GM03348 (cell line): ENCODE measurements at places on chromosomes 2 and 18.

DNA sequence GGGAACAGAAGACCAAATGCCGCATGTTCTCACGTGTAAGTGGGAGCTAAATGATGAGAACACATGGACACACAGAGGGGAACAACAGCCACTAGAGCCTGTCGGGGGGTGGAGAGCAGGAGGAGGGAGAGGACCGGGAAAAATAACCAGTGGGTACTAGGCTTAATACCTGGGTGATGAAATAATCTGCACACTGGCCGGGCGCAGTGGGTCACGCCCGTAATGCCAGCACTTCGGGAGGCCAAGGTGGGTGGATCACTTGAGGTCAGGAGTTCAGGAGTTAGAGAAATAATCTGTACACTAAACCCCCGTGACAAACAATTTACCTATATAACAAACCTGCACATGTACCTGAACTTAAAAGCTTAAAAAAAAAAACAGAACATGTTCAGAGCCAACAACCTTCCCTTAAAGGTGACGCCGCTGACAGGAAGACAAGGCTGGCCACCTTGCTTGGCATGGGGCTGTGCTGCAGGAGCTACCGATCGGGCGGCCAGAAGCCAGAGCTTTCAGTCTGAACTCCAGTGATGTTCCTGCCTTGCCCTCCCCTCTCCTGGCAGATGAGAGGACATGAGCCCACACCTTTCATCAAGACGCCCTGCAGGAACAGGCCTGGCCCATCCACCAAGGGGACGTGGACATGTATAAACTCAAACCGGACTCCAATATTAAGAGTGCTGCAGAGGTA is 11.2 kb downstream of the SLC66A2 start:
- DNase-seq, result no peak

GRCh38 chr18:48893061-48893607 is 57.6 kb downstream of the SMAD7 start:
- DNase-seq, result no peak

DNA sequence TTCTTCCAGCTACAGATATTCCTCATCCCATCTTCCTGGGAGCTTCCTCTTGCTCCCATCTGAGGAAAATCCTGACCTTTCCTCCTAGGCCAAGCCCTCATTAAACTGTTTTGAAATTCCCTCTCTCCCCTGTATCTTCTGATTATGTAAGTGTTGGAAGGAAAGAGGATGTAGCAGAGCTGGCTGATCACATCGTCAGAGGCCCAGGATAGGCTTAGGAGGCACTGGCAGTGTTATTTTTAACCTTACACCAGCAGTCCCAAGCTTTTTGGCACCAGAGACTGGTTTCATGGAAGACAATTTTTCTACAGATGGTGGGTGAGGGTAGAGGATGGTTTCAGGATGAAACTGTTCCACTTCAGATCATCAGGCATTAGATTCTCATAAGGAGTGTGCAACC is 630.4 kb downstream of the EPHA4 start:
- DNase-seq, result no peak

- DNase-seq, result peak; percentile 60
Measured at GRCh38 chr2:224190936-224191270, 151.8 kb upstream of the SERPINE2 start.

DNA sequence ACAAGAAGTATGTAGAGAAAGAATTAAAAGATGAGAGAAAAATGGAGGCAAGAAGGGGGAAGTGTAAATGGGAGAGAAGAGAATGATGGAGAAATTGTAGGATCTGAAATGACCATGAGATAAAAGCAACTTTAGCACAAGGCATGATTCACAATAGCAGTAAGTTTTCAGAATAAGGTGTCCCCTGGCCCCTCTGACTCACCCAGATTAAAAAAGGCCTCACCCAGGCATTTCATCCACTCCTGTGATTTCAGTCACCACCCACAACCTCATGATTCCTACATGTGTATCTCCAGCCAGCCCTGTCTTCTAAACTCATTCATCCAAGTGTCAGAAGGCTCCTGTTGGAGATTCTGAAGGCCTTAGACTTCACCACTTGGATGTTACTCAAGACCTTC is 56.6 kb downstream of the SP100 start:
- peak; percentile 21 for DNase-seq

DNA sequence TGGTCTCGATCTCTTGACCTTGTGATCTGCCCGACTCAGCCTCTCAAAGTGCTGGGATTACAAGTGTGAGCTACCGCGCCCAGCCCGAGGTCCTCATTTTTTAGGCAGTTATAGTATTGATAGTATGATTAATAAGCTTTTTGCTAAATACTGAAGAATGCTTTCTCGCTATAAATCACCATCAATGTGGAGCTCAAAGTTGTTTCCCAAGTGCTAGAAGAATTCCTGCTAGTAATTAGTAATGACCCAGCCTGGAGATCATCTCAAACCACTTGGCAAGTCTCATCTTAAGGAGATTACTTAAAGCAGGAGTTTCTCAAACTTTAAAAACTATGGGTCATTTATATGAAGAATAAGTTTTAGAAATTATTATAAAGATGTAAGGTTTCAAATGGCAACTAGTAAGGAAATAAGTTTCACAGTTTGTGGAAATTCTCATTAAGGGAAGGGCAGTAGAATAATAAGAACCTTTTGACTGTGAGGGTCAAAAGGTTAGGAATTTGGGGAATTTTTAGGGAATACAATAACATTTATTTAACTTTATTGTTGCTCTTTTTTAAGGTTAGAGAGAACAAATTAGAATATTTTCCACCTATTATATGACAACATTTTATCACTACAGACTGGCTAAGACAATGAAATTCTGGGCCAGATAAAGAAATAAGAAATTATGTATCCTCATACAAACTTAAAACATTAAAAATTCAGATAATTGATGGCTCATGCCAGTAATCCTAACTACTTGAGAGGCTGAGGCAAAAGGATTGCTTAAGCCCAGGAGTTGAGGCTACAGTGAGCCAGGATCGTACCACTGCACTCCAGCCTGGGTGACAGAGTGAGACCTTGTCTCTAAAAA is 148.6 kb upstream of the MAP3K20 start:
- no peak for DNase-seq

DNA sequence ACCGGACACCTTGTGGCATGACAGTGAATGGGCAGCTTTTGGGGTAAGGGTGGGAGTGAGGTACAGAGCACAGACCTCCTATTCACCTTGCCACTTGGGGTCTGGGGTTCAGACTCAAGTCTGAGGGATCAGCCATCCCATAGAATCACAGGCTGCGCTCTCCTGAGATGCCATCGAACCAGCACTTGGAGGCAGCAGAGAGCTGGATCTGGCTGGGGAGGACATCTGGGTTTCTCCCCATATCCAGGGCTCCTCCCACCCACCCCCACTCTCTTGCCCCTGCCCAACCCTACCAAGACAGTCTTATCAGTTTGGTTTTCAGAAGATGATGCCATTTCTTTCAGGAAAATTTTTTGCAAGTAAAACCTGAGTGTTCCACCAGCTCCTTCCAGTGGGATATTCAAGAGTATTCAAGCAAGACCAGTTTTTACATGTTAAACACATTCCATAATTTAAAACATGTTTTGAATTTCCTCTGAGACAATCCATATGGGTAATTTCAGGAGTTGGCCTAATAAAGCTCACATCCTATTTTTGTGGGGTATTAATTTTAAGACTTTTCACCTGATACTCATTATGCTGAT is 29.2 kb upstream of the TEX44 start:
- peak; percentile 91 for DNase-seq

DNA sequence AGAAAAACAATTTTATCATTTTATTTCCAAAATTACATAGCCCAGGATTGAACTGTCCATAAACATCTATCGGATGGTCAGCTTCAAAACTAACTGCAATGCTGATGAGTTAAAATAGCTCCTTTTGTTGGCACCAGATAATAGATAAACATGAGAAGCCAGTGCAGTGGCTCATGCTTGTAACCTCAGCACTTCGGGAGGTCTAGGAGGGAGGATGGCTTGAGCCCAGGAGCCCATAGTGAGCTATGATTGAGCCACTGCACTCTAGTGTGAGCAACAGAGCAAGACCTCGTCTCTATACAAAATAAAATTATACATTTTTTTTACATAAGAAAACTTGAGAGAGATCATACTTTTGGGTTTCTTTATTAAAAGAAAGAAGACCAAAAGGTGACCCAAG is 34.6 kb upstream of the IMPA2 start:
- no peak for DNase-seq

- no peak for DNase-seq
Measured at GRCh38 chr2:191170301-191170636, 19.5 kb upstream of the STAT4 start.

DNA sequence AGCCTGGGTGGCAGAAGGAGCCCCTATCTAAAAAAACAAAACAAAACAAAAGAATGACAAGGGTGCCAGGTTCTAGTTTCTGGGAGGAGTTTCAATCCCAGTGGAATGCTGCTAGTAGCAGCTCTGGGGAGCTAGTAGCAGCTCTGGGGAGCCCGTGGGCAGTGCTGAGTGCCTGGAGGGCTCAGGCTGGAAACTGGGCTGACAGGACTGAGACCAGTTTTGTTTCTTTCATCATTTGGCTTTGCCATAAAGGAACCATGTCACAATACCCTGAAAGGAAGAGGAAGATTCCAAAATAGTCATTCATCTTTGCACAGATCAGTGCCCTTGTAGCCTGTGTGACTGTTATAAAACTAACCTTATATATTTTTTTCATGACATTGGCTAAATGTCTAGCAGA is 10.6 kb downstream of the MFSD6 start:
- DNase-seq, result no peak

GRCh38 chr2:240481720-240482119 is 46.3 kb downstream of the GPC1 start:
- no peak for DNase-seq

DNA sequence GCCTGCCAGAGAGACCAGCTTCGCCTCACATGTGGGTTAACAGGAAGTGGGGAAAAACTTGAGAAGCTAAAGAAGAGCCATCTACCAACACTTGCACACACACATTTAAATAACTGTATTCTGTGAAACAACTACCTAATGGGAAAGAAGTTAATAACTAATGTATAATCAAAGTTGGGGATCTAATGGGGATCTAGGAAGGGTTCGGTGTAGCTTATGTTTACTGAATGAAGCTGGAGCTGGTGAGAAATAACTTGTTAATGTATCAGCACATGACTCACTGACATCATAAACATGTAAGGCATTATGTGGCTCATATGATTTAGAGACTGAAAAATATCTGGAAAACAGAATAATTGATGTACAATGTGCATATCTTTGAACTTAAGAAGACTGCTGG is 421.3 kb upstream of the NXPH2 start:
- no peak for DNase-seq

GRCh38 chr2:164873210-164873908 is 31.7 kb upstream of the COBLL1 start:
- no peak for DNase-seq

DNA sequence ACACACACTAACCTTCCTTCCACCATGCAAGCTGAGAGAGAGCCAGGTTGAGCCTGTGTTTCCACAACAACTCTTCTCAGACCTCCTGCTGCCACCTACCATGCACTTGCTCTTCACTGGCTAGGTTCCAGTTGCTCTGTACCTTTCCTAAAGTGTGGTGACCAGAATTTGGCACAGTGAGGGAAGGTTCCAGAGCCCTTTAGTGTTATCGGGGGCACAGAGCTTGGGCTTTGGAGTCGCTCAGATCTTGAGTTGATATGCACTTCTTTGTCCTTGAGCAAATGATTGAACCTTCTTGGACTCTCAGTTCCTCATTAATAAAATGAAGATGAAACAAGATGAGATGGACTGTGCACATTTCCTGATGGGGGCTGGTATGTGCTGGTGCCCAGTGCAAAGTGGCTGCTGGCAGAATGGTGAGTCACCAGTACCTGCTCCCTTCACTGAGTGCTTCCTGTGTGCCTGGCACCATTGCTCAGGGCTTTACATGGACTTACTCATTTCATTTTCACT is 47.1 kb downstream of the NEDD4L start:
- DNase-seq, result no peak

DNA sequence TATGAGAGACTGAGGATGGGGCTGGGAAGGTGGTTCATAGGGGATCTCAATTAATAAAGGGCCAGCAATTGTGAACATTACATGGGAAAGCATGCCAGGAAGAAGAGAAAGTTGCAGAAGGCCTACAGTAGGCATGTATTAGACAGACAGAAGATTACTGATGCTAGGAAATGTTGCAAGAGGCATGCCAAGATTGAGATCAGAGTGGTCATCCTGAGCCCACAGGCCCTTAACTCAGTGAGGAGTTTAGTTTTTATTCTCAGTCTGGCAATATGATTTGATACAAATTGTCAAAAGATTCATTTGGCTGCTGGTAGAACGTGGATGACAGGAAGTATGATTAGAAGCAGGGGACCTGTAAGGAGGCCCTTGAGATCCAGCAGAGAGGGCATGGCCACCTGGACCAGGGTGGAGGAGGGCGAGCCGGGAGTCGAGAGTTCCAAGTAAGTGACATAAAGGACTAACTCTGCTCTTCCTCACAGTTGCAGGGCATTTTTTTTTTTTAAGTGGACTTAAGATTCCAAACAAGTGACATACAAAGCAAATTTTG is 54.9 kb downstream of the EPHA4 start:
- peak; percentile 16 for DNase-seq

DNA sequence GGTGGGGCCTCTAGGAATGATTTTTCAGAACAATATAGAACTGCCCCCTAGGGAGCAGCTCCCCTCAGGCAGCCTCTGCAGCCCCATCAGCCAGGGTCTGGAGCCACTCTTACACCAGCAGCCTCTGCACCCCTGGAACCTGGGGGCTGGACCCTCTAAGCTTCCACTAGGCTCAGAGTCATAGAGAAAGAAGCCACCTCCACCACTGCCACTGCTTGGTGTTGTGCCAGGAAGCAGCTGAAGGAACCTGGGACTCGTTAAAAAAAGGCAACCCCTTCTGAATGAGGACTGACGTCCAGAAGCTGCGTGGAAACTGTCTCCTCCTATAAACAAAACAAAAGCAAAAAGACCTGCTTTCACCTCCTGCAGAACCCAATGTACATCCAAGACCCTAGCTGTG is 98.1 kb upstream of the HS6ST1 start:
- DNase-seq, result no peak

DNA sequence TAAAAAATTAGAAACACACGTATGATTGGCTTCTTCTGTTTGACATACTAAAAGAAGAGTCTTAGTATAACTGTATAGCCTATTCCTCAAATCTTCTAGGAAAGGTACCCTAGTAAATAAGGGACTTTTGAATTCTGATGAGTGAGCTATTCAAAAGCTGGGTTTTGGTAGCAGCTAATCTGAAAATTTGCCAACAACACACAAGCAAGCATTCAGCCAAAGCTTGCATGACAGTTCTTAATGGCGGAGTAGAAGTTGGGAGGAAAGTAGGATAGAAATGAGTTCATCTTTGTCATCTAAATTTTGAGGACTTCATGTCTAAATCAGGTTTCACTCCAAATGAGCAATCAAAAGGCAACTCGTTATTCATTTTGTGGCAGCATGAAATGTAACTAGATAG is 813.0 kb downstream of the MBD2 start:
- no peak for DNase-seq

DNA sequence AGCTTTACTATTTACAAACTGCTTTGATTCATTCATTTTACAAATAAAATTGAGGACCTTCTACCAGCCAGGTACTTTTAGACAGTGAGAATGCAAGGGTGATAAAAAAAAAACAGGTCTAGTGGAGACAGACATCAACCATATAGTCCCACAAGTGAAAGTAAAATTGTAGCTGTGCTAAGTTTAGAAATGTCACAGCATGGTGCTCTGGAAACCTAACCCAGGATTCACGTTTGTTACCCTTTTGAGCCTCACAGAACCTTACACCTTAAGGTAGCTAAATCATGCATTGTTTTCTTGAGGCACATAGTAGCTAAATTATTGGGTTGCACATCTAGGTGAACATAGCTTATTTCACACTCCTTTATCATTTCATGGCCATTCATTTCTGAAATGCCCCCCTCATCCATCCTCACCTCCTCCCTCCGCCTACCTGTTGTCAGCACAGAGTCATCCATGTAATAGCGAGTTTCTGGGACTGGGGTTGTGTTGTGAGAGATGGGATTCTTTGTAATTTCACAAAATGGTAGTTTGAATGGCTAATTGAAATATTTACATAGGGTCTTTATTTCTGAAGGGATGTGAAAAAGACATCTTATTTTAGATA is 7.1 kb downstream of the MTA3 start:
- DNase-seq, result no peak
